ENCODE measurements at places on chromosomes 12 and 14.

DNA sequence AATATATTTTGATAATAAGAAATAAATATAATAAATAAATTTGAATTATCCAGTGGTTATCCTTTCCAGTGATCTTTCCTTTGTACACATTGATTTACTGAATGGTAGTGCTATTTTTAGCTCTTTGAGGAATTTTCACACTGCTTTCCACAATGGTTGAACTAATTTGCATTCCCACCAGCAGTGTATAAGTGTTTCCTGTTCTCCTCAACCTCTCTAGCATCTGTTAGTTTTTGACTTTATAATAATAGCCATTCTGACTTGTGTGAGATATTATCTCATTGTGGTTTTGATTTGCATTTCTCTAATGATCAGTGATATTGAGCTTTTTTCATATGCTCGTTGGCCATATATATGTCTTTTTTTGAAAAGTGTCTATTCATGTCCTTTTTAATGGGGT lies 333.7 kb downstream of the RAD51B start:
- no peak for DNase-seq

- DNase-seq = no peak
These were observed 80.7 kb downstream of the PRMT8 start for GRCh38 chr12:3571724-3572123.

- DNase-seq = no peak
These were observed 26.9 kb upstream of the PYGL start for GRCh38 chr14:50970886-50971781.

DNA sequence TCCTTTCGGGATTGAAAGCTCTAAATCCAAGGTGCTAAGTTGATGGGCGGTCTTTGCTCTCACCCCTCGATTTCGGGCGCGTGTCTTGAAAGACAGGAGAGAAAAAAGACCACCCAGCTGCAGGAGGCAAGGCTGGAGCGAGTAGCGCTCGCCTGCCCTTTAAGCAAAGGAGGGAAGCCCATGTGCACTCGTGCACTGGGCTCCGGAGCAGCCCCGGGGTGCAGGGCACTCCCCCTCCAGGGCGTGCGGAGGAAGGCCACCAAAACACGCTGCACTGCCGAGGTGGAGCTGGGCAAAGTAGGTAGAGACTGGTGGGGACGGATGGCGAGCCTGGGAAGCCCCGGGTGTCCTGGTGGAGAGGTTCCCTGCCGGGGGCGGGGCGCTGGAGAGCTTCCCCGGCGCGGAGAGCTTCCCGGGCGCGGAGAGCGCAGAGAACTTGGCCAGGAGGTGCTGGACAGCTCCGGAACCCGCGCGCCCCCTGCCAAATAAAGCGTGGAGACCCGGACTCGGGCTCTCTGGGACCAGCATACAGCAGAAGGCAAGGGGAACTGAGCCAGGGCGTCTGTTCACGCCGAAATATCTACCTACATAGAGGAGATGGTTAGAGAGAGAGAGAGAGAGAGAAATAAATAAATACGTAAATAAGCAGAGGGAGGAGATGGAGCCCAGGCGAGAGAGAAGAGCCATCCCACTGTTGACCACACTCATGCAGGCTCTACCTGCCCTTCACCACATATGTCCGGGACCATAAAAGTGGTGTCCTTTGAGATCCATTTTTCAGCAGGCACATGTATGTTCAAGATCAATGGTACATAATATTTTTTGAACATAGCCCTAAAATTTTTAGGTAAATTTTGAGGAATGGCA lies 662 bp upstream of the NELL2 start:
- no peak for DNase-seq

Data from globus pallidus (tissue), 1 donor.